ENCODE measurements at places on chromosomes 6 and 20.

GRCh38 chr20:43554369-43554768 lies 4.5 kb upstream of the SGK2 start:
- DNase-seq: no peak

DNA sequence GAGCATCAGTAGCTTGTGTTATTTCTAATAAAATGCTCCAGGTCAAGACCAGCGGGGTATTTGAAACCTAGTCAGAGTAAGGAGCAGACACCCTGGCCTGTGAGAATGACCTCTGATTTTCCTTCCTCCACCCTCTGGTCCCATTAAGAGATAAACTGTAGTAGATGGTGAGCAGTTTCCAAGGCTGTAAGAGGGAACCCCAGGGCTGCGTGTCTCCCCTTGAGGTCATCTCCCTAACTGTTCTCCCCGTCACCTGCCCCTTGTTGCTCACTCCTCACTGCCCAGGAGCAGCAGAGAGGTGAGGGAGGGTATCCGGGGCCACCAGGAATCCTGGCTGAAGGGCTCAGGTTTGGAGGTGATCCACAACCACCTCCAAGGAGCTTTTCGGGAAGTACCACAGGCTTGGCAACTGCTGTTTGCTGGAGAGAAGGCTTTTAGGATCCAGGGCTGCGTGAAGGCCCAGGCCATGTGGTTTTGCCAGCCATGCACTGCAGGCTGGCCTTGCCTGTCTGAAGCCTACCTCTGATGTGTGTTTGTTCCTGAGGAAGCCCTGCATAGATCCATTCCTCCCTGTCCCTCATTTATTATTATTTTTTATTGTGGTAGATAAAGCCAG lies 62.5 kb downstream of the RREB1 start:
- DNase-seq: no peak

- no peak for DNase-seq
These were observed 951 bp downstream of the FOXP4 start for GRCh38 chr6:41546866-41547798.

- DNase-seq: no peak
These were observed 44.3 kb downstream of the KIAA1755 start for GRCh38 chr20:38216201-38216600.

DNA sequence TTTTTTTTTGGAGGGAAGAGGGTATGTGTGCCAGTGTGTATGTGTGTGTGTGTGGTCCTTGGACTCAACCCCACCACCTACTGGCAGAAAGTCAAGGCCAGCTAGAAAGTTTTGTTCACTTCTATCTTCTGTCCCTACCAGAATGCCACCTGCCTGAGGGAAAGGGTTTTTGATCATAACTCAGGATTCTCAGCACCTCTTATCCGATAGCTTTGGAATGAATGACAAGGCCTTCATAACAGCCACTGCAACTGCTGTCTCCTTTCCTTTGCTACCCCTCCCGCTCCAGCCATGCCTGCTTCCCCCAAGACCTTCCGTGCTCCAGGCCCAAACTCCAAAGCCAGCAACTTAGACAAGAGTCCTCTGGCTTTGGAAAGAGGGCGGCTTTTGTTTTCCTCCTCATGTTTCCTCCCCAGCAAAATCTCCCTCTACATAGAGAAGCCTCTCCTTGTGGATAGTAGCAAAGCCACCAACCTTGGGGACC lies 18.7 kb downstream of the BTN3A1 start:
- no peak for DNase-seq

DNA sequence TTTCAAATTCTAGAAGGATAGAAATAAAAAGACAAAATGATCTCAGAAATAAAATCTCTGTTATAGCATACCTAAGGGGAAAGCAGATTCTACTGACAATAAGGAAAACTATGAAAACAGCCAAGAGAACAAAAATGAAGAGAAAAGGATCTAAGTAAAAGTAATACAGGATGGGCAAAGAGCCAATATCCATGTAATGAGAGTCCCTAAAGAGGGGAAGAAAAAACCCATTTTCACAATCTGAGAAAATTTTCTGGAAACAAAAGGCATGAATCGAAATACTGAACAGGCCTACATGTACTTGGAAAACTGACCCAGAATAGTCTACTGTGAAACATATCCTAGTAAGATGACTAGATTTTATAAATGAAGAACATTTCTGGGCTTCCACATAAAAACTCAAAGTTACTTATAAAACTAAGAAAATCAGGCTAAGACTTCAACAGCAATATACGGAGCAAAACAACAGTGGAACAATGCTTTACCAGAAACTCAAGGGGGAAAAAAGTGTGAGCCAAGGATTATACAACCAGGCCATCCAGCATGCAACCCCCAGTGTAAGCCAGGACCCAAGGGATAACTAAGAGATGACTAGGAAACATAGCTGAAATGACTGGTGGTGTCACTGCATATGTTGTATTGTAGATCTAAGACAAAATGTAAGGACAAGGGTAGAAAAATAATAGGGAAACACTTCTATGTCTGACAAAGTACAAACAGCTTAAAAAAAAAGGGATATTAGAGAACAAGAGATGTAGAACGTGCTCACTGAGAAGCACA lies 10.2 kb downstream of the NAPB start:
- DNase-seq: no peak

DNA sequence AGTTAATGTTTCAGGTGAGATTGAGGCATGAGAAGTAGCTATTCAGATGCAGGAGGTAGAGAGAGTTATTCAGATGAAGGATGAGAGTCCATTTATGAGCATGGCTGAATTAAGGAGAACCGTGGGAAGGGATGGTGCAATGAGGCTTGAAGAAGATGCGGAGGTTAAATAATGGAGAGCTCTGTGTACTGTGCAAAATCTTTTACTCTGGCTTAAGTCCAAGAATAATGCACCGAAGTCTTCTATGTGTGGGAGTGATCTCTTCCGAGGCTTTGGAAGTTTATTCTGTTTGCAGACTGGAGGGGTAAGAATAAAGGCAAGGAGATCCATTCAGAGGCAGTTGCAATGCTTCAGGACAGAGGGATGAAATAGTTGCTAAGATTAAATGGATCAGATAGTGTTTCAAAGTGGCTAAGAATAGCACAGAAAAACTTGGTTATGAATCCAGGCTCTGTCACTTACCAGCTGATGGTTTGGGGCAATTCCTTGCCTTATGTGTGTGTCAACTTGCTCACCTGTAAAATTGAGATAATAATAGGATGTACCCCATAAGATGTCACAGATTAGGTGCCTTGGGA lies 467.1 kb downstream of the HDGFL1 start:
- DNase-seq: no peak

DNA sequence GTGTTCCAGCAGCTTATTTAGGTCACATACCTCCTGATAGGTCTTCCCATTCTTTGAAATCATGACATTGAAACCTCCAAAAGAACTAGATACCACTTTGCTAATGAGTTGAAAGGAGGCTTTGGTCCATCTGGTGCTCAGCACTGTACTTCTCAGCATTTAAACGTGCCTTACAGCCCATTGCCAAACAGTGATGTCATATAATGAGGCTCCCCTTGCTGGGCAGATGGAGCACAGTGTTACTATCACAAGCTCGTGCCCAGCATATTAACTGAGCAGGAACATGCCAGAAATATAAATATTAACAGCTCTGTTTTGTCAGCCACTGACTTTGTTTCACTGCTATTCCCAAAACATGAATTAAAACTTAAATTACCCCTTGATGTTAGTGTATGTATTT lies 25.5 kb upstream of the MAPK13 start:
- no peak for DNase-seq

DNA sequence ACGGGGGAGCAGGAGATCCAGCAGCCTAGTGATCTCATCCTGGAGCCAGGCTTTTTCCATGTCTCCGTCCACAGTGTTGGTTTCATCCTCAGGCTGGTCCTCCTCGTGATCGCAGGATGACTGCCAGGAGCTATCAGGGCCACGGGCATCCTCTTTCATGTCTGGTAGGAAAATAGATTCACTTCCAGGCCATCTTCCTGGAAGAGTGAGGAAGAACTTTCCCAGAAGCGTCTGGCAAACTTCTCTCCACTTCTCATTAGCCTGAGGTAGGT lies 15.3 kb upstream of the SLC9A8 start:
- DNase-seq: no peak

GRCh38 chr20:47315339-47316056 lies 41.0 kb downstream of the ZMYND8 start:
- DNase-seq: no peak

GRCh38 chr6:161257793-161258457 lies 15.9 kb downstream of the AGPAT4 start:
- no peak for DNase-seq

- no peak for DNase-seq
These were observed 89.3 kb upstream of the SLC22A23 start for GRCh38 chr6:3546121-3546520.

GRCh38 chr6:78400076-78400475 lies 467.3 kb upstream of the IRAK1BP1 start:
- DNase-seq: no peak

DNA sequence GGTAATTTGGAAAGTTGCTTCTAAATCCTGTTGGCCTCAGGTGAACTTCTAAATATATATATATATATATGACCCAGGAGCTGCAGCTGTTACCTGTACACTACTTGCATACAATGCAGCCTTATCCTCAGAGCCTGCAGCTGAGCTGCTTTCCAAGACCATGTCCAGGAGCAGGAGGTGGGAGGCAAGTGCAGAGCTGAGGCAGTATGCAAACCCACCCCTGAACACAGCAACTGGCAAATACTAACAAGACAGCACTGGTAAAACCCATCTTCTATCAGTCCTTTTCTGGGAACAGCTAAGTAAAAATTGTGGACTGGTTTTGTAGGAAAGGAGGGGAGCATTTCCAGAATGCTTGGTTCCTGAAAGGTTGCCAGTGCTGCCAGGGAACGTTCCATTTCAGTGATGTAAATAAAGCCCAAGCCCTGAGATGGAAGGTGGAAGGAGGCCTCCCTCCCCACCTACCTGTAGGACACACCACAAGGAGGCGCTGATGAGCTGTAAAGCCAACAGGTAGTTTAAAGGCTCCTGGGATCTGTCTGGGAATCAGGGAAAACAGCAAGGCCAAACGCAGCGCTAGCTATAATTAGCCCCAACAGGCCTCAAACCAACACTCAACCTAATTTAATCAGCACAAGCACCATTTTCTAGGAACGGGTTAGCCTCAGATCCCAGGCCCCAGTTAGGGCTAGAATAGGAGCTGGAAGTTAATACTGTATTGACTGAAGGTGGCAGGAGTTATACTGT lies 93.8 kb upstream of the MAP7 start:
- peak; percentile 65 for DNase-seq

- DNase-seq: no peak
These were observed at the start of gene PDYN for GRCh38 chr20:1993986-1994385. Gene PDYN, minus strand, starts transcription at chr20:1994058. Its CDS starts 10,974 bp downstream, at chr20:1983084.

GRCh38 chr6:17884498-17885478 lies 102.6 kb downstream of the KIF13A start:
- DNase-seq: no peak

DNA sequence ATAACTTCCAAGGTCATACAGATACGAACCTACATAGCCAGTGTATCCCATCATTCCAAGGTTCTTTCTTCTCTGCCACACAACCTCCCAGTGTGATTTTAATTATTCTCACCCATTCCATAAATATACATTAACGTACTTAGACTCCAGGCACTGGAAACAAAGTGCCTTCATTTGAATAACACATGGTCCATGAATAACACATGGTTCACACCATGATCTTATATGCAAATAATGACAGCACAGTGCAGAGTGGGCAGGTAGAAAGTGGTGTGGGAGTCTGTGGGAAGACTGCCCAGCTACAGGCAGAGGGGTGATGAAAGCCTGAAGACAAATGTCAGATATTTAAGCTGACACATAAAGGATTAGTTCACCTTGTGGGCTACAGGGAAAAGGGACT lies 425.2 kb downstream of the HACE1 start:
- no peak for DNase-seq

GRCh38 chr20:59094576-59094975 lies 52.0 kb upstream of the PRELID3B start:
- no peak for DNase-seq

GRCh38 chr6:139422105-139423036 lies 47.9 kb upstream of the CITED2 start:
- DNase-seq: no peak

- no peak for DNase-seq
These were observed 490.6 kb downstream of the DHX35 start for GRCh38 chr20:39452583-39453340.

GRCh38 chr6:96391776-96392360 lies 129.7 kb upstream of the UFL1 start:
- DNase-seq: no peak

DNA sequence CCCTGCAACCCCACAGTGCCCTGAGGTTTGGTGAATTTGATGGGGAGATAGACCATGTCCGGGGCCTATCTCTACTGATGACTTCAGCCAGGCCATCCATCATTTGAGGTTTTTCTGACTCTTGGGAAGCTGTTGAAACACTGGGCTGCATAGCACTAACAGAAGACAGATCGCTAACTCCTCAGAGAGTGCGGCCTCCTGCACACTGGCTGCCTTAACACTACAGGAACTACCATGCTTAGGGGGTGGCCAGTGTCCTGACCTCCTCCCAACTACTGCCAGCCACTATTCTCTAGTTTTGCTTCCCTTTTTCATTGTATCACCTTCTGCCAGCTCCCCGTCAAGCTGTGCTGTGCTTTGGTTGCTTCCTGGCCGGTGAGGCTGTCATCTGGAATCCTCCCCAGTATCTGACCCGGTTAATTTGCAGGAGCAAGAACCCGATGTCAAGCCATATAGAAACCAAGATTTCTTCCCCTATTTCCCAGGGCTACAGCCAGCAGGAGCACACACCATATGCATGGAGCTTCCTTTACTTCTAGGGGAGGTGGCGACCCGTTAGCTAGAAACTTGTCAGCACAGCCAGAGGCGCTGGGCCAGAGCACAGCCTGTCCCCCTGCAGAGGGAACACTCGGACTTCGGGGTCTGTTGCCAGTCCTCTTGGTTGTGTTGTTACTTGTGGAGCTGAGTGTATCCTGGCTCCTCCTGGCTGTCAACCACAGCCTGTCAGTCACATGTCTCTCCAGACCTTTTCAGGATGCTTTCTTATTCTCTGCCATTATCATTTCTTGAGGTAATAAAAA lies 57.3 kb upstream of the TRAF3IP2 start:
- no peak for DNase-seq

GRCh38 chr6:53159558-53159957 lies 10.9 kb upstream of the GCM1 start:
- no peak for DNase-seq

DNA sequence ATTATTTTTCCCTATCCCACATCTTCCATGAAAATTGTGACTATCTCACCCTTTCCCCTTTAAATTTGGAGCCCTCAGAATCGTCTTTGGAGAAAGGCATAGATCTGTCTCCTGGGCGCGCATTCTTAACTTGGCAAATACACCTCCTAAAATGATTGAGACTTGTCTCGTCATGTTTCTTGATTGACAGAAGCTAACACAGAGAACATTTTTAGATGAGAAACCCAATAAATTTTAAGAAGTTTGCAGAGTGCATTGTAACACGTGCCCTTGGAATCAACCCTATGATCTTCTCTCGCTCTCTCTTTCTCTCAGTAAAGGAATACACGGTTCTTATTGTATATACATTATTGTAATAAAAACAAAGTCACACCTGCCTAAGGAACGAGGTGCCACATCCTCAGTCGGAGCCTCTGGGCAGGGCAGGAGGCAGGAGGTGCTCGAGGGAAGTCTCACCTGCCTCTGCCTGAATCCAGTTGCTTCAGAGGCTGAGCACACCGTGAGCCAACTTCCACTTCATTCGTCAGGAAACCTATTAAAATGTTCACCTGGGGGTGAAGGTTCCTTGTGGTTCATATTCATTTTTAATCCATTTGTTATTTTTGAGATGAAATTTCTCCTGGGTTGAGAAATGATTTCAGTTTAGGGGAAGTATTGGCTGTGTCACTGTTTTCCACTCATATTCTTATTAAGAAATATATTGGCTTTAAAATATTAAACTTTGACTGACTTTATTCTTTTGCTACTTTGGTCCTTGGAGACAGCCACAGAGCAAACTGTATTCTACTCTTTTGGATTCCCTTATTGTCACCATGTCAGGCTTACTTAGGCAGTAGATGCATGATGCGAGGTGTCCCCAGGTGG lies 90.5 kb upstream of the THBS2 start:
- DNase-seq: no peak
